ENCODE measurements at places on chromosomes 7 and 10.

- no peak for DNase-seq
Measured at GRCh38 chr10:126502441-126502840, 114.2 kb upstream of the ADAM12 start.

DNA sequence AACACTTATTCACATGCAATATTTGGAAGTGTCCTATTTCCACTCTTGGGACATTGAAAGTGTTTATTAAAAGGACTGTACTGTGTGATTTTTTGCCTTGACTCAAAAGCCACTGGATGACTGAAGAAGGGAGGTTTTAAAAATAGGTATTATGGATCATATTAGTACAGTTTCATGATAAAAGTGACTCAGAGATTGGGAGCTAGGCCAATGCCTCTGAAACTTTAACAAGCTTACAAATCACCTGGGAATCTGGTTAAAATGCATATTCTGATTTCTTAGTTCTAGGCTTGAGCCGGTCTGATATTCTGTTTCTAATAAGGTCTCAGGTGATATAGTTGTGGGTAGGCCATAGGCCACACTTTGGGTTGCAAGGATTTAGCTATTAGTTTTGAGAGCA, 191.2 kb downstream of the PLXDC2 start:
- no peak for DNase-seq

- no peak for DNase-seq
Measured at GRCh38 chr7:148461392-148462179, 129.0 kb upstream of the C7orf33 start.

DNA sequence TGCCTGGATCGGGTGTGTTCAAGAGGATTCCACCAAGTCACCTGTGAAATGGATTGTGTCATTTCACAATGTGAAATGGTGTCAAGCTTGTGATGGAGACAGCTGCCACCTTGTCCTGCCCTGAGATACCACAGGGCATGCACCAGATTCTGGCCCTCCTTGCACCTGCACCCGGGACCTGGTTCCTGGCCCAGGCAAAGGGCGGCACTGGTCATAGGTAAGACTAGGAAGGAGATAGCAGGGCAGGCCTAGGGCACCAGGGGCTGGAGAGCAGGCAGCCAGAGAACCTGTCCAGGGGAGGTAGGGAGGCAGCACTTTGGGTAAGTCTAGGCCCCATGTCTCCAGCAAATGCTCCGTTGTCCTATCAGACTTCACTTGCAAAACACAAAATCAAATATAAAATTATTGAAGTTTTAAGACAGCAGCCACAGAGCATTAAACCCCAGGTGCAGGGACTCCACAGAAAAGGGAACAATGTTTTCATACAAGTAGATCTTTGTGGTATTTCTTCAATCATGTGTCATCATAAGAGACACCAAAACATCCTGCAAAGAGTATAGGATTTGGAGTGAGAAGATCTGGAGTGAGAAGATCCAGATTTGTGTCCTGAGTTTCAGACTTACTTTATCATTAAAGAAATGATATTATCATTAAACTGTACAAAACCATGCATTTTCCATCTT, 22.7 kb upstream of the ZNF800 start:
- no peak for DNase-seq

- DNase-seq = no peak
Measured at GRCh38 chr10:124344266-124344590, 74.5 kb downstream of the OAT start.

DNA sequence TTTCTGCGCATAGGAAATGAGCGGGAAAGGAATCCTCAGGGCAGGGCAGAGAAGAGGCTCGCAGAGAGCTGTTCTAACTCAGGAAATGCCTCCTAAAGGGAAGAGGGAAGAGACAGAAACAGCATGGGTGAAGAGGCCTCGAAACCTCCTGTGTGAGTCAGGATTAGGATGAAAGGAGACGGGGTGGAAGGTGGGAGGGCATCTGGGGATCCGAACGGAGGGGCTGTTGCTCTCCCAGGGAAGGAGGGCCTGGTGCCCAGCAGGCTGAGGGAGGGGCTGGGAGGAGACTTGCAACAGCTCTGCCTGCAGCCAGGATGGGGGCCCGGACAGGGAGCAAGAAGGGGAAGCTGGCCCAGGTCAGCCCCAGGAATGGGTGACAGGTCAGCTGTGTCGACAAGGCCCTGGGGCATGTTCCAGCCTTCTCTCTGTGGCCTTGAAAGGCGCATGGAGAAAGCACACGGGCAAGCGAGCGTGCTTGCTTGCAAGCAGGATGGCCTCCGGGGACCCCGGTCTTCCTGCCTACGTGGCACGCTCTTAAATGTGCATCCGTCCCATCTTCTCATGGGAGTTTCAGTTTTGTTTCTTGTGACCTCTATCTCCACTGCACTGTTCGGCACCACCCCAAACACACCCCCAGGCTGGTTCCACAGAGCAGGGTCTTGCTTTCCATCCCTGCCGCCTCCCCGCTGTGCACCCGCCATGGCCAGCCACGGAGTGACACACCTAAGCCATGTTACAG, 63.5 kb downstream of the HIPK2 start:
- no peak for DNase-seq

DNA sequence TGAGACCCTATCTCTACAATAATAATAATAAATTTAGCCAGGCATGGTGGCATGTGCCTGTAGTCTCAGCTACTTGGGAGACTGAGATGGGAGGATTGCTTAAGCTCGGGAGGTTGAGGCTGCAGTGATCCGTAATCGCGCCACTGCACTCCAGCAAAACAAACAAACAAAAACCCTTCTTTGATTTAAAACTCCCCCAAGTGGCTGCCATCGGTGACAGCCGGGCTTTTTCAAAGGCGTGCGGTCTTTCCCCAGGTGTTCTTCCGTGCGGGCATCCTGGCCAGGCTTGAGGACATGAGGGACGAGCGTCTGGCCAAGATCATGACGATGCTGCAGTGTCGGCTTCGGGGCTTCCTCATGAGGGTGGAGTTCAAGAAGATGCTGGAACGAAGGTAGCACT, 1.9 kb upstream of the MYH16 start:
- DNase-seq = no peak

DNA sequence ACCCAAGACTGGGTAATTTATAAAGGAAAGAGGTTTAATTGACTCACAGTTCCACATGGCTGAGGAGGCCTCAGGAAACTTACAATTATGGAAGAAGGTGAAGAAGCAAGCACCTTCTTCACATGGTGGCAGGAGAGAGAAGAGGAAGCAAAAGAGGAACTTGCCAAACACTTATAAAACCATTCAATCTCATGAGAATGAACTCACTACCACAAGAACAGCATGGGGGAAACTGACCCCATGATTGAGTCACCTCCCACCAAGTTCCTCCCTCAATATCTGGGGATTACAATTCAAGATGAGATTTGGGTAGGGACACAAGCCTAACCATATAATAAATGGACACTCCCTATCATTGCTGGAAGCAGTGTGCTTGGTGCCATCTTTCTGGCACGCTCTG, 506.3 kb downstream of the CALN1 start:
- no peak for DNase-seq

DNA sequence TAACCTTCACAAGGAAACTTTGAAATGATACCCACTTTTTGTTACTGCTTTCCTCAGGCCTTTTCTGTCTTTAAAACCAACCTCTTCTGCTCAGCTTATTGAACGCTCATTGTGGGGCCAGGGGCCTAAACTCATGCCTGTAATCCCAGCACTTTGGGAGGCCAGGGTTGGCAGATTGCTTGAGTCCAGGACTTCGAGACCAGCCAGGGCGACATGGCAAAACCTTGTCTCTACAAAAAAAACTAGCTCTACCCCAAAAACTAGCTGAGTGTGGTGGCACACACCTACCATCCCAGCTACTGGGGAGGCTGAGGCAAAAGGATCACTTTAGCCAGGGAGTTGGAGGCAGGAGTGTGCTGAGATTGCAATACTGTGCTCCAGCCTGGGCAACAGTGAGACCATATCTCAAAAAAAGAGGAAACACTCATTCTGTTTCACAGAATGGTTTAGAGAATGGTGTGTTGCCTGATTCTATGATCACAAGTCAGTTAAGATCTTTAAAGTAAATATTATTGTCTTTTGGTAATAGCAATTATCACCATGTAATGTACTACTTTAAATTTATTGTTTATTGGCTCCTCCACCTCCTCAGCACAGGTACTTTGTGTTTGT, 51.1 kb downstream of the KCTD7 start:
- no peak for DNase-seq

- DNase-seq = no peak
Measured at GRCh38 chr10:49260644-49261296, 38.2 kb upstream of the C10orf71 start.

DNA sequence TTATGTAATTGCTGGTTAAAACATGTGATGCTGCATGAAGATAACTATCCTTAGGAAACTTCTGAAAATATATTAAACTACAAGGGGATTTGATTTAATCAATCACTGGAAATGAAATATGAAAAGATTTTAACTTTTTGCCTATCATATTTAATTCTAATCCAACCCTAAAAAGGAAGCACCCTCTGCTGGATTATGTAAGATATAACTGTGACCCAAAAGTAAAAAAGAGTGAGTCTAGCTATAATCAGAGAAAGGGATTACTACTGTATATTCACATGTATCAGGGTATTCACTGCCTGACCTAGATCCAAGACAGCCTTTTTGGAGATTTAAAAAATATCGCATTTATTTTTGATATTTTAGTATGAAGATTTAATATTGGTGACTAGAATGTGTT, 295.5 kb downstream of the MDFIC start:
- no peak for DNase-seq

GRCh38 chr7:129298268-129298893, 73.6 kb downstream of the AHCYL2 start:
- DNase-seq = no peak

DNA sequence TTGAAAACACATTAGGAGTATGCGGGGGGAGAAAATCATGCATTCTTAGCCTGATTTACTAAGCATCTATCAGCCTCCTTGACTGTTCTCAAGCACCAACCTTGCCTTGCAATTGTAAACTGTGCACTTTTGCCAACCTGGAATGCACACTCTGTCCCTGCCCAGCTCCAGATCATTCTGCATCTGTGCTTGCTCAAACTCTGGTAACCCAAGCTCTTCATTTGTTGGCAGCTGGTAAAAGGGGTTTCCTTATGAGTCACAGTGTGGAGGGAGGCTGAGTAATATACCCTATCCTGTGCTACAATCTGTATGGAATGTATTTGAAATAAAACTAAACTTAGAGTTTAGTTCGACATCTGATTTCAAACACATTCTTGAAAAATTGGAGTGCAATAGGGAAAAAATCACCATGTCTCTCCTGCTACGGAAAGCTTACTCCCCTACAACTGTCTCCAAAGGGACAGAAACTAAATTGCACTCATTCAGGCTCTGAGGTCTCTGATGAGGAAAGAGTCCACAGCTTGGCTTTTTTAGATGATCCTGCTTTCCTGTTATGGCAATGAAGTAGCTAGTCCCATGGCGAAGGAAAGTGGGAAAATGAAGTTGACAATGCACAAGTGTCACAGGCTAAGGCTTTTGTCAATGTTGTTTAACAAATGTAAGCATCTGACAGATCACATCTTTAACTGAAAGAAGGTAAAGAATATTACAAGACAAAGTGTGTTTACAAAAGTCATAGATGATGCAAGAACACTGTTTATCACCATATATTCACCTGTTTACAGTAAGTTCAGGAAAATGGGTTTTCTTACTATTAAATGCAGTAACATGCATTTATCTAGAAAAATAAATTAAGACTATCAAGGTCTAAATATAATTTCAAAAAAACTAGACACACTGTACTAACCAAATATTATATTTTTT, 61.9 kb downstream of the TES start:
- DNase-seq = no peak

GRCh38 chr7:2032030-2032875, 200.5 kb downstream of the MAD1L1 start:
- no peak for DNase-seq

GRCh38 chr7:360454-361100, 70.6 kb downstream of the FOXL3 start:
- DNase-seq = no peak

GRCh38 chr7:75650681-75651080, 88.1 kb downstream of the HIP1 start:
- no peak for DNase-seq

GRCh38 chr10:122782911-122783310, 62.7 kb downstream of the CUZD1 start:
- DNase-seq = no peak

DNA sequence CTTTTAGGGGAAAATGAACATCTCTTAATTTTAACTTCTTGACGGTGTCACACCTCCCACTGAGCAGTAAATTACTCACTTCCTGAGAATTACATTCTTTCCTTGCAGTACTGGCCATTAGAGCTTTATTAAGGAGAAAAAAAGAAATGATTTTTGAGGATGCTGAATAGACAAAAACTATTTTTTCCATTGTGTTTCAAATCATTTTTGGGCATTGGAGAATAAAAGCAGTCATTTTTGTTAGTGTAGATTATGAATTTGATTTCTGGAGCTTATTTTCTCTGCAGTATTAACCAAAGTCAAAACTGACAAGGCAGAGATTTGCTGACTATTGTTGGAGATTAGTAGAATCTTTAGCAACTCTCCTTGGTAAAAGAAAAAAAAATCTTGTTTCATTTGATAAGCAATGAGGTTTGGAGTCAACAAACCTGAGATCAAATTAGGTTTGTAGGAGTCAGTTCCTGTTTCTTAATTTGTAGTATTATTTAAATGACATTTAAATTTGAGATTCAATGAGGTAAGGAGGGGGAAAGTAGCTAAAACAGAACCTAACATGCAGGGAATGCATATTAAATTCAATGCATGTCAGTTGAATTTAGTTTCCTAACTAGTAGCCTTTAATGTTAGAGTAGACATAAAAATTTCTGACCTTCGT, 70.6 kb downstream of the AP3M1 start:
- DNase-seq = no peak

GRCh38 chr7:137572056-137572784, 228.7 kb upstream of the PTN start:
- DNase-seq = no peak

- no peak for DNase-seq
Measured at GRCh38 chr10:73253225-73253555, 746 bp upstream of the MRPS16 start.

DNA sequence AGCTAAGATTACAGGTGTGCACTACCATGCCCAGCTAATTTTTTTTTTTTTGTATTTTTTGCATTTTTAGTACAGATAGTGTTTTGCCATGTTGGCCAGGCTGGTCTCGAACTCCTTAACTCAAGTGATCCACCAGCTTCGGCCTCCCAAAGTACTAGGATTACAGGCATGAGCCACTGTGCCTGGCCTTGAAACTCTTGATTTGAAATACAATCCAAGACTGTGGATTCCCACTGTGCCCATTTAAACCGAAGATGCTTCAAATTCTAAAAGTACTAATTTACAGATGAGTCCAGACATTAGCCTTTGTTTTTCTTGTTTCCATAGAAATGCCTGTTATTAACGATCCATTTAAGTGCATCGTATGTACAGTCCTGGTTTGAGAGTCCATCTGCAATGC, 130.9 kb downstream of the CACNA2D1 start:
- DNase-seq = no peak

DNA sequence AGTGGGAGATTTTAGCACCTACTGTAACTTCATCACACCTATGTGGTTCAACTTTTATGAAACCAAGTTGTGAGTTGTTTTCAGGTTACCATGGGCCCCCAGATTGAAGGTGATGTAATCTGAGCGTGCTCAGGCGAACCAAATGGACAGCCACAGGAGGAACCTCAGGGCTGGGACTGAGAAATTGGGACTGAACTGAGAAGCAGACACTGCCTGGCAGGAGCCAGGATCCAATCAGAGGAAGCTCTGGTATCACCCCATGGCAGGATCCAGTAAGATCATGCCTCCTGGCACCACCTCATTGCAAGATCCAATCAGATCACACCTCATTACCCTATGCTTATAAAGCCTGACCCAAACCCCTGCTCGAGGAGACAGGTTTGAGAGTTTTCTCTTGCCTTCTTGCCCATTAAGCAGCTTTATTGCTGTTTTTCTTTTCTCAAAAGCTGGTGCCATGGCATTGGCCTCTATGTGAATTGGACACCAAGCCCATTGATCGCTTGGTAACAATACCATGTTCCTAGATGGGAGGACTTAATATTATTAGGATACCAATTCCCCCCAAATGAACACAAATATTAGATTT, 43.2 kb upstream of the GDF10 start:
- DNase-seq = no peak
